ENCODE measurements at places on chromosomes 2 and 18.

GRCh38 chr2:44680424-44680971 is 261.0 kb upstream of the SIX3 start:
- no peak for DNase-seq

- no peak for DNase-seq
Observed at GRCh38 chr2:20419007-20419576, 27.8 kb upstream of the RHOB start.

DNA sequence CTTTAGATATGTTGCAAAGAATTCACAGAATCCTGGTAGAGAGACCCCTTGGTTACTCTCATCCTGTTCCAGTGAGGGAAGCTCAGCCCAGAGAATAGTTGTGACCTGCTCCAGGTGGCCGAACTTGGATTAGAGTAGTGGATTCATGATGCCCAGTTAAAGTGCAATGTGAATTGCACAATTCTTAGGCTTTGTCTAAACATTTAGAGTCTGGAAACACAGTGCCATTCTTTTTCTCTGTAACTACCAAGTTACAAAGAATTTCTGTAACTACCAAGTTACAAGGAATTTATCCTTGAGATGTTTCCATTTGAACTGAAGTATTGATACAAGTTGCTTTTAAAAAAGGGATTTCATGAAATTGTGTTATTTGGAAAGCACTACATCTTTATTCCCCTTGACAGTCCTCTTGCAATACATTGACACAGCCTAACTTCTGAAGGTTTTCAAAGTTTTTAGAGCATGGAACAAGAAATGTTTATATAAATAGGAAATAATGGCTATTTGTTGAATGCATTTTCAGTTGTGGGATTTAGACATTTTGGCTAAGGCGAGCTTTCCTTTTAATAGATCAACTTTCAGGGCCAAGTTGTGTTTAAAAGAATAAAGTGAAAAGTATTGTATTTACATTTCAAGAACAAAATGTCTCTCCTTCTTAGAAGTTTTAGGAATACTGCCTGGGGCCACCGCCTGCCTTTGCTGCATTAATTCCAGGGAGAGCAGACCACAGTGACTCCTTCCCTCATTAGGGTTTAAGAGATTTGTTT is 315.0 kb downstream of the LPIN1 start:
- no peak for DNase-seq

DNA sequence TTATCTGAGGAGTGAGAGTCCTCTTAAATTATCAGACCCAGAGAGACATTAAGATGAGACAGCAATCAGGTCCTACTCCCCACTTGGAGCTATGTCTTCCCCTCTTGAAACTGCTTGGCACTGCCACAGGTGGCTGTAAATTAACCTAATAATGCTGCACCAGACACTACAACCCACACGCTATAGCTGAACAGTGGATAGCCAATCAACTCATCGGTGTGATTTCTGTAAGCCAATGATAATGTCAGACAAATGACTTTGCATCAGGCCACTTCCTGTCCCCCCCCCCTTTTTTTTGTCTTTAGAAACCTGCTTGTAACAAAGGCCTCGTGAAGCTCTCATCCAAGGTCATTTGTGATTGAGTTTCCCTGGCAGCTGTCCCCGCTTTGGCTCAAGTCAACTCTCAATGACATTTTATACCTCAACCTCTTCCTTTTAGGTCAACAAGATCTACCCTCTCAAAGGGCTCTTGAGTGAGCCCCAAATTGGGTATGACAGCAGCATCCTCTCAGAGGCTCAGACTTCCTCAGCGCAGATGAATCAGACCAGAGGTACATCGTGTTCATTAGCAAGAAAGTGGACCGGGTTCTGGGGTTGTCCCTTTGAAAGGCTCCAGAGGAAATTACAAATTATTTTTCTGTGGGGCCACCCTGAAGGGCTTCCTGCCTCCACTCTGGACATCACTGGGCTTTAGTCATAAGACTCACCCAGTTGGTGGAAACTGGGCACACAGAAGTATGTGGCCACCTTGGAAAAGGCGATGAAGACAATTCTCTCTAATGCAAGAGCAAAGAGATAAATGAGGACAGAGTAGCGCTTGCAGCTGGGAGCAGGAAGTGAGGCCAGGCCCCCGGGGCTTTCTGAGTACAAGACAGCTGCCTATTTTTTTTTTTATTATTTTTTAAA is 73.6 kb downstream of the COPS8 start:
- no peak for DNase-seq

DNA sequence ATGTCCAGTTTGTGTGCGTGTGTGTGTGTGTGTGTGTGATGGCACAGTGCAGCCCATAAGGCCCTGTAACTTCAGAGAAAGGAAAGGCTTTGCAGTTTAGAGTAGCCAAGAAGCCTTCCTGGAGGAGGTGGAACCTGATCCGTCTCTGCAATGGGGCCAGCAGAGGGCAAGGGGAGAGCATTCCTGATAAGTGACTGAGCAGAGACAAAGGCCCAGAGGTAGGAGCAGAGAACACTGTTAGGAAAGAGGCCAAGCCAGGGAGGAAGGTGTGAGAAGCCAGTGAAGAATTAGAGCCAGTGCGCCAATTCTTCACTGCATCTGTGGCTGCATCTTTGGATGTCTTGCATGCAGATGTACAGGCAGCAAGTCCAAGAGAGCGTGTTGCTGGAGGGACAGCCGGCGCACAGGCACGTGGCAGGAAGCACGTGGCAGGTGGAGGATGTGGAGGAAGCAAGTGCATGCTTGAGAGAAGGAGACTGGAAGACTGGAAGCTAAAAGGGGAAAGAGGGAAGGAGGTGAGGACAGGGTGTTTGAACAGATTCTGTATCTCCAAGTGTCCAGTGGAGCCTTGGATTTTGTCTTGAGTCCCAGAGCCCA is 196.3 kb downstream of the CTIF start:
- DNase-seq = no peak

GRCh38 chr18:7575465-7576028 is 8.4 kb downstream of the PTPRM start:
- DNase-seq = no peak

- no peak for DNase-seq
Observed at GRCh38 chr2:46827274-46828134, 88.1 kb downstream of the MCFD2 start.

All from GOT3 (cell line).